SK-MEL-5 (cell line): ENCODE measurements at places on chromosomes 11 and 22. TPM values are rescaled to one million over a fixed set of nuclear protein-coding genes. Genes with fewer than 3 reads are reported as not detected.
A peak's percentile ranks its signal among the peaks of the same experiment; 100 is the strongest.

DNA sequence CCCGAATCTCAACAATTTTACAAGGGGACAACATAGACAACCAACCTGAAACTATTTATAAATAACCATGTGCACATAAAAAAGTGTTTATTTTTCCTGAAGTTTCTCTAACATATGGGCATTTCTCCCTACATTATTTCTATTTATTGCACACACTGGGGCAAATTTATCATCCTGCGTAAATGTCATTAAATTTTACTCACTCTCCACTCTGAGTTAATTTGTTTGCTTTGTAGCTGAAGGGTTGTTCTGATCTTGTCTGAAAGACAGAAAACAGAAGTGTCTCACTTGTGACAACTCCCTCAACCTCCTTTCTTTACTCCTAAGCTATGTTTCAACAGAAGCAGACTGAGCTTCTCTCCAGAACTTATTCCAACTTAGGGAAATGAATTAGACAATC is 194.2 kb downstream of the HIPK3 start:
- no peak for DNase-seq

Gene POTEH
- 0.40 TPM in 1 of 2 replicates, not detected in the other for total RNA-seq

DNA sequence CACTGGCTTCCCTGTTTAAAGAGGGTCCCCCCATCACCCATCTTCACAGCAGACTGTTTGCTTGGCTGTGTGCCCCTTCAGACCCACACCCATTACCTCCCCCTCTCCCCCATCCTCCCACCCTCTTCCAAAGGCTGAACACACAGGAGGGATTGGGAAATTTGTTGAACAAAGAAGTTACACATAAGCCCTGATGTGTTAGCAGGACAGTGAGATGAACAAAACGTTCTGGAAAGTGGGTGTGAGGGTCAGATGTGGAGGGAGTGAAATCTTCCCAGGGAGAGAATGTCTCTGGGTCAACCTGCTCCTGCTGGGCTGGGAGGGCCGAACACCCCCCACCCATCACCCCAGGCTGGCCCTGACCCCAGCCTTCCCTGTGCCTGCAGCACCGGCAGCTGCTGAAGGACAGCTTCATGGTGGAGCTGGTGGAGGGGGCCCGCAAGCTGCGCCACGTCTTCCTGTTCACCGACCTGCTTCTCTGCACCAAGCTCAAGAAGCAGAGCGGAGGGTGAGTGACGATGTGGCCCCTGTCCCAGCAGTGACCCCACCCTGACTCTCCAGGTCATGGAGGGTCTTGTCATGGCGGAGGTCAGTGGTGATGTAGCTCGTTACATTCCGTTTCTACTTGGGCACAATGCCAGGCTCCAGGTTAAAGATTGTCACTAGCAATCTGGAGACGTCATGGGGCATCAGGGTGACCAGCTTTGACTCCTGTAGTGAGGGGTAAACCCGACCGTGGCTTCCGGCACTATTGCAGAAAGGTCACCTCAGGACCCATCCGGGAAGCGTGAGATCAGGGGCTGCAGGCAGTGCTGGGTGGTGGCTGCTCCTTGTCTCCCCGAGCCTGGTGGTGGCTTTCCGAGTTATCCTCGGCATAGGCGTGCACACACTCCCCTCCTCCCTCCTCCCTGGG is 103.5 kb downstream of the BCR start:
- DNase-seq = peak; percentile 46

Gene SPI1
- total RNA-seq = not detected in 2 replicates

- DNase-seq = no peak
Measured at GRCh38 chr22:45240104-45240809, 437 bp downstream of the KIAA0930 start.

DNA sequence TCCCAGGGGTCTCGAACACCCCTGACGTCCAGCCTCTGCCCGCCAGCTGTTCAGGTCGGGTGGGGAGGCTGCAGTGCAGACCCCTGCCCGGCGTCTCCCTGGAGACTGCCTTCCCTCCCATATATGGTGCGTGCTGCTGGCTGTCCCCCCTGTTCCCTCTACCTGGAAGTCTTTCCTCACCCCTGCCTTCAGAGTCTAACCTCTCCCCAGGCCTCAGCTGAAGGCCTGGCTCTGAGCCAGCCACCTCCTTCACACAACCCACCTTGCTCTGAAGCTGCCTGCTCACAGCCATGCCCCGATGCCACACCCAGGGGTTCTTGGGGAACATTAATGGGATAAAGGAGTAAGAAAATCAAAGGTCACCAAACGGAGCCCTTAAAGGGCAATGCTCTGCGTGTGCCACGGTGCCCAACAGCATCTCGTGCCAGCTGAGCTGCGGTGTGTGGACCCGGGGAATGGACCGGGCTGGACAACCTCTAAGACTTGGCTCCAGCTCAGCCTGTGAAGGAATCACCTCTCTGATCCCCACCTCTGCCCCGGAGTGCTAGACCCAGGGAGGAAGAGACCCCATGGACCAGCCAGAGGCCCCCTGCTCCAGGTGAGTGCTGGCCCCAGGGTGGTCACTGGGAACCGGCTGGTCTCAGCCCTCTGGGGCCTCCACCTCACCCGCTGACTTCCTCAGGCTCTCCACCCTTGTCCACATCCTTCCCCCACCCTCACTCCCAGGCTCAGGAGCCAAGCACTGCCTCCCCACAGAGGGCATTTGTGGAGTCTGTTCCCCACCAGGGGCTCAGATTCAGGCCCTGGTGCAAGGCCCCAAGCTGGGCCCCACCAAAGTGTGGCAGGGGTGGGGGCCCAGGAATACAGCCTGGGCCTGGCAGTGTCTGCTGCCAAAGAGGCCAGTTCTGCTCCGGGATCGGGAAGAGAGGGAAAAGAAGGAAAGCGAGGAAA is at the start of gene NLRP6:
Gene NLRP6, plus strand, starts transcription at position 407 of the 951 bp plus-strand sequence. Its CDS starts 163 bp downstream, at position 570.
- no peak for DNase-seq
